ENCODE measurements at places on chromosomes 11 and 22. TPM values are rescaled to one million over a fixed set of nuclear protein-coding genes. Genes with fewer than 3 reads are reported as not detected.

- no peak for DNase-seq
These were observed 75.1 kb upstream of the LUZP2 start for GRCh38 chr11:24421766-24422165.

Gene NOX4
- 20.2 TPM for total RNA-seq

GRCh38 chr22:43090130-43090789 lies 1.1 kb upstream of the TTLL1 start:
- DNase-seq: peak; percentile 72

GRCh38 chr11:22668005-22668796 lies 1.8 kb downstream of the GAS2 start:
- DNase-seq: no peak

DNA sequence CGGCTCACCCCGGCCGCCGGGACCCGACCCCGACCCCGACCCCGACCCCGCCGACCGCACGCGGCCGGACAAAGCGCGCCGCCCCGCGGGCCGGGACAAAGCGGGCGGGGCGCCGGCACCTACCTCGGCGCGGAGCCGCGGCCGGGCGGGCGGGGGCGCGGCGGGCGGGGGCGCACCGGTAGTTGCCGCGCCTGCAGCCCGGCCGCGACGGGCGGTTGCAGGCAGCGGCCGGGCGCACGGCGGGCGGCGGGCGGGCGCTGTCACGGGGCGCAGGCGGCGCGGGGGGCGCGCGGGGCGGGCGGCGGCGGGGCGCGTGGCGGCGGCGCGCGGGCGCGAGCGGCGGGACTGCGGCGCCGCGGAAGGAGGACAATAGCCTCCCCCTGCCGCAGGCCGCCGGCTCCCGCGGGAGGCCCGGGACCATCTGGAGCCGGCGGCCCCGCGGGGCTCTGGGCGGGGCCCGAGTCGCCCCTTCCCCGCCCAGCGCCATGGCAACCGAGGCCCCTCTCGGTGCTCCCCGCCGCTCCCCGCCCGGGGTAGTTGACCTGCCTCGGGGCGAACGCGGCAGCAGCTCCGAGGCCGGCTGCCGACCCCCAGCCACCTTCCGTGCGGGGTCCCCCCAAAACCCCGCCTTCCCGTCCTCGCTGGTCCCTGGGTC lies 851 bp downstream of the SPTBN2 start:
- no peak for DNase-seq
